WERI-Rb-1 (cell line): ENCODE measurements at places on chromosomes 16 and 17.
A peak's percentile ranks its signal among the peaks of the same experiment; 100 is the strongest.

DNA sequence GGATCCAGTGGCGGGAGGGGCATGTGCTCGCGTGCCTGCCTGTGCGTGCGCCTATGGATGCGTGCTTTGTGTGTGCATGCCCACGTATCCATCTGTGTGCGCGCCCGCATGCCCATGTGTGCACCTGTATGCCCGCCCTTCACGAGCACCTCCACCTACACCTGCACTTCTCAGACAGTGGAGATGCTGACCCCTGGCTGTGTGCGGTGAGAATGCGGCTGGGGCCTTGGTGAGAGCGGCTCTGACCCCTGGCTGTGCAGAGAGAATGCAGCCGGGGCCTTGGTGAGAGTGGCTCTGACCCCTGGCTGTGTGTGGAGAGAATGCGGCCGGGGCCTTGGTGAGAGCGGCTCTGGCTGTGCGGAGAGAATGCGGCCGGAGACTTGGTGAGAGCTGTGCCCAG is 33.9 kb downstream of the AXIN1 start:
- peak; percentile 29 for DNase-seq

- DNase-seq, result no peak
Measured at GRCh38 chr16:3858801-3859200, 21.7 kb downstream of the CREBBP start.

DNA sequence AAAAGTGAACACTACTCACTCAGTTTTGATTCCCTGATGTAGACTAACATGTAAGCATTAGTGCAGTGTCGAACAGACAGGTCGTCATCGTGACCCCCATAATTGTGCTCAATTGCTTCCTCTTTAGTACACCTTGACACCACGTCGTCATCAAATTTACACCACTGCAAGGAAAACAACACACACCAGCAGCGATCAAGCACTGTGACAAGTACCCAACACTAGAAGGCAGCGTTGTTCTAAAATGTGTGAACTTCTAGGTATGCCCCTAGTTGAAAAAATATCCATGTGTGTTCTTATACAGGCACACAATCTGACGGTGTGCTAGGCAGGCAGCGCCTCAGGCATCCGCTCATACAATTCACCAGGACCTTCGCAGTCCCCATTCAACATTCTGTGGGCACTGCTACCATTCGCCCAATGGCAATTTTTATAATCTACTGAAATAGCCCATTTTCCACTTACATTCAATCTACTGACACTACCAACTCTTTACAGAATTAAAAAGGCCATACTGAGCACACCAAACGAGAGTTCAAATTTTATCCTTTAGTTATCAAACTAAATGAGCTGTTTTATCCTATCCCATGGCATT is 23.1 kb downstream of the LITAFD start:
- DNase-seq, result peak; percentile 37

- no peak for DNase-seq
Measured at GRCh38 chr17:33145941-33146340, 147.2 kb downstream of the ASIC2 start.

GRCh38 chr16:59220011-59220410 is 485.9 kb upstream of the GOT2 start:
- DNase-seq, result no peak

DNA sequence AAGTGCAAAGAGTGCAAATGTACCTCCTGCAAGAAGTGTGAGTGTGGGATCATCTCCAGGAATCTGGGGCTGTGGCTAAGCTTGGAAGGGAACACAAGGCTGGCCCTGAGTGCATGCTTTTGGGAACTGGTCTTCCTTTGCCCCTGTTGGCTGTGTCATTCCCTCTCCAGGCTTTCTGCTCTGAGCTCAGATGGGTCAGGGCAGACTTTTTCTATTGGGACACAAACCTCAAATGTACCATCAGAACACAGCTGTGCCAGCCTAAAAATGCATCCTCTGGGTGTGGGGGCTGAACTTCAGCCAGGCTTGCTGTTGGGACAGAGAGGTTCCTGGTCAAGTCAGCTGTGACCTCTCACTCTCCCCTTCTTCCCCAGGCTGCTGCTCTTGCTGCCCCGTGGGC is 914 bp downstream of the MT1B start:
- DNase-seq, result no peak

GRCh38 chr16:29994600-29995323 is 655 bp downstream of the HIRIP3 start:
- peak; percentile 81 for DNase-seq

DNA sequence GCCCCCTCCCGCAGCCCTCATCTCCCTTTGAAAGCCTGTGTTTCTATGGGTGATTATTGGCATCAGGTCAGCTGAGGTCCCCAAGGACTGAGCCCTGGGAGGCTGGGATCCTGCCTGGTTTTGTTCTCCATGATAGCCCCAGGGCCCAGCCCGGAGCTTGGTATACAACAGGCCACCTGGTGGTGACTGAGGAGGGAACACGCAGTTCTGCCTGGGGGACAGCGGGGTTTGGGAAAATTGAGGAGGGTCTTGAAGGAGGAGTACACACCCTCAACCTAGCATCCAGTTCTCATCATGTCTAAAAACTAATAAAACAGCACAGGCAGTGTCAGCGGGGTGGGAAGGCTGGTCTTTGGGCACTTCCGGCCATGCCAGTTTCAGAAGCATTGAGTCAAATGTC is 335.1 kb downstream of the CPPED1 start:
- no peak for DNase-seq

DNA sequence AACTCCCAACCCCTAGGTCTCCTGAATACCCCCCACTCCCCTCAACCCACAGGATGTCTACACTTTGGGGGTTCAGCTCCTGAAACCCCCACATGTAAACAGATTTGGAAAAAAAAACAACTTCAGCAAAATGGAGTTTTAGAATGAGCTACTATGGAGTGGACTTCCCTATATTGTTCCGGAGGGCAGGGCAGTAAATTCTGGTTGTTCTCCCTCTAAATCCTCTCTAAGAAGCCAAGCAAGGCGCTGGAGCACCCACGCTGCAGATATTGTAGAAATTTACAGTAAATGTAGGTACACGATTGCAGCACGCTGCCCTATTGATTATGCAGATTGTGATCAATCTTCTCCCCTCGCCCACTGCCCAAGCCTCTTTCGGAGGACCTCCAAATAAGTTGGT is 8.5 kb upstream of the ZFHX3 start:
- no peak for DNase-seq

- no peak for DNase-seq
Measured at GRCh38 chr17:74380959-74381808, 13.9 kb downstream of the GPR142 start.
